Globus pallidus (tissue), 1 donor: ENCODE measurements at places on chromosomes 16 and 17.

DNA sequence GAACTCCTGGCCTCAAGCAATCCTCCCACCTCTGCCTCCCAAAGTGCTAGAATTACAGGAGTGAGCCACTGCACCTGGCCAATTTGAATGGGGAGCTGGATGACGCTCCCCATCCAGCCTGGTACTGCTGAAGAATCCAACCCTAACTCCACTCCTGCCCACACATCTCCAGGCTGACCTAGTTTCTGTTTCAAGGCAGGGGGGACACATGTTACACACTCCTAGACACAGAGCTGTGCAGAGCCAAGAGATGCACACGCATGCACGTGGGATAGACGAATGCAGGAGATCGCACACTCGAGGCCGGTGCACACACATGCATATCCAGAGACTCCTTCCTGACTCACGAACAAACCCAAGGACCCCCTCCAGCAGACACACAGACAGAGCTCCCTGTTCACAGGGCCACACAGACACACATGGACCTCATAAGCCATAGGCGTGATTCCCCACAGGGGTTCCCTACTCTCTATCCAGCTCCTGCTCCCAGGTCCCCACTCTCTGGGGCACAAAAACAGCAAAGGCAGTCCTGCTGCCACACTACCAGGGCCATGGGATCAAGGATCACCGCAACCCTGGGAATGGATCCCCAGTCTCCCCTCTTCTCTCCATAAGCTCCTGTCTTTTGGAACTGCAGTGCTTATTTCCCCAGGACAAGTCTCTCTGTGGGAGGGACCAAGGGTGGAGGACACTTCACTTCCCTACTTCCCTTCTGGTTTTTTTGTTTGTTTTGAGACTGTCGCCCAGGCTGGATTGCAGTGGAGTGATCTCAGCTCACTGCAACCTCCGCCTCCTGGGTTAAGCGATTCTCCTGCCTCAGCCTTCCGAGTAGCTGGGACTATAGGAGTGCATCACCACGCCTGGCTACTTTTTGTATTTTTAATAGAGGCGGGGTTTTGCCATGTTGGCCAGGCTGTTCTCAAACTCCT is 14.4 kb downstream of the EPOP start:
- no peak for DNase-seq

GRCh38 chr16:24980077-24980793 is 34.9 kb downstream of the ARHGAP17 start:
- no peak for DNase-seq

DNA sequence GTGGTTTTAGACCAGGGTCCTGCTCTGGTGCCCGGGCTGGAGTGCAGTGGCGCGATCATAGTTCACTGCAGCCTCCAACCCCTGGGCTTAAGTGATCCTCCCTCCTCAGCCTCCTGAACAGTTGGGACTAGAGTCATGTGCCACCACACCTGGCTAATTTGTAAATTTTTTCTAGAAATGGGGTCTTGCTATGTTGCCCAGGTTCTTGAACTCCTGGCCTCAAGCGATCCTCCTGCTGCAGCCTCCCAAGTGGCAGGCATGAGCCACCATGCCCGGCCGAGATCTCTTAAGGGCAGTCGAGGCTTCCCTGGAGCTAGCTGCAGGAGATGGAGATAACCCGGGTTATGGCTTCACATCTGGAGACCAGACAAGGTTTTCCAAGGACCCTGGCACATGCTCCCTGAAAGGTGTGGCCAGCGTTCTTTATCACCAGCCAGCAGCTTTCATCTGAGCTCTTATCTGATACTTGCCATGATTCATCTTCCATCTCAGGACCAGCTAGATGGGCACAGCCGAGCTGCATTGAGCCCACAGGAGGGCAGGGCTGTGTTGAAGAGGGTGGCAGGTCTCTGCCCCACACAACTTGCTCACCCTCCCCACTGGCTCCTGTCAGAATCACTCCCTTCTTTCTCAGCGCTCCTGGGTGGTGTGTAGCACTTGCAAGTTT is 28.6 kb downstream of the SCNN1B start:
- no peak for DNase-seq

- DNase-seq, result no peak
These were observed 214.0 kb upstream of the MPHOSPH6 start for GRCh38 chr16:82384017-82384416.

- DNase-seq, result no peak
These were observed 3.4 kb downstream of the SPNS1 start for GRCh38 chr16:28977703-28978662.

DNA sequence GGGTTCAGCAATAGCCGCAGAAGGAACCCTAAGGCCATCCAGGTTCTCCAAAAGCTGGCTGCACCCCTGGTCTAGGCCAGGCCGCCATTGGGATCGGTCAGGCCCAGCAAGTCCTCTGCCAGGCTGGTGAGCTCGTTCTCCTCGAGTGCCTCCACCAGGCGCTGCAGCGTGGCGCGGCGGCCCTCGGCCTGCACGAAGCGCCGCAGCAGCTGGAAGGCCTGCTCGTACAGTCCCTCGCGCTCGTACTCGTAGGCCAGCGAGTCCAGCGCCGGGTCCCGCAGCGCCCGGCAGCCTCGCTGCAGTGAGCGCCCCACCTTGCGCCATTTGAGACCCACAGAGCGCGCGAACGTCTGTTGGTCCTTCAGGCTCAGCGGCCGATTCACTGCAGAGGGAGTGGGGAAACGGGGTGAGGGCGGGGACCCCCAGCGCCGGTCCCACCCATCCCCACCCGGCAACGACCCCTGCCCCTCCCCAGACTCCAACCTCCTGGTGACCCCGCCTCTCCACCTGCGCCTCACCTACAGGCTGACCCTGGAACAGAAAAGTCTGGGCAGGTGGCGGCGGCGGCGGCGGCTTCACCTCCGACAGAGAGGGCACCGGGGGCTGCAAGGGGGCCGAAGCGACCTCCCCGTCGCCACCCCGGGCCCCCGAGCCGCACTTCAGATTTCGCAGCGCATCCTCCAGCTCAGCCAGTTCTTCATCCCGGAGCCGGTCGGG is 3.9 kb upstream of the B3GNT9 start:
- no peak for DNase-seq

- no peak for DNase-seq
These were observed 61.0 kb upstream of the DNAJA2 start for GRCh38 chr16:47034455-47034854.

- DNase-seq, result no peak
These were observed 958.1 kb downstream of the KCNJ2 start for GRCh38 chr17:71127416-71127815.

DNA sequence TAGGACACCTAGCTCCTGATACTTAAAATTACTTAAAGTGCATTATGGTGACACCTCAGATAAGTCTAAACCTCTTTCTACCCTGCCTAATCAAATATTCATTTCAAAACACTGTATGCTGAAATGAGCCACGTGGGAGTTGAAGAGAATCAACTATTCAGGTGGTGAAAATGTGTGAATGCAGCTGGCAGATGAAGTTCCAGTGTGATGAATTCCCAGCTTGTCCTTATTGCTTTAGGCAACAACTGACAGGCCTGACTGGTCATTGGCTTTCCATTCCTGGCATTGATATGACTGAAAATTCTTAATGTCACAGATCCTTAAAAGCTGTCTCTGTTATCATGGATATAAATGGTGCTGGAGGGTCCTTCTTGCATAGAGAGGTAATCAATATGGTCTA is 301.9 kb upstream of the TBX2 start:
- no peak for DNase-seq

GRCh38 chr17:39098588-39098987 is 52.8 kb downstream of the PLXDC1 start:
- no peak for DNase-seq

DNA sequence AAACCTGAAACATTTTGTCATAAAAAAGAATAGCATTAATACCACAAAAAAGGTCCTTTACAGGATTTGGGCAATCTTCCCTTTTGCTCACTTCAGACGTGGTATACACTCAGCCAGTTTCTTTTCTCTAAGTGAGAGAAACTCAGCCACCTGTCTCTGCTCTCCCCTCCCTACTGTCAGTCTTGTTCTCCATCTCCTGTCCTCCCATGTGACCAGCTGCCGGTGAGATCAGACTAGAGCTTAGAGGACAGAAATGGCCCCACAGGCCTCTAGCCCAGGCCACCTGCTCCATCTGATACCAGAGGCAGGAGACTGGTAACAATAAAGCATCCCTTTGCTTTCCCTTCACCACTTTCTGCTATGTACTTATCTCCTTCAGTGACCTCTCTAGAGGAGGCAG is 34.9 kb downstream of the CMC2 start:
- DNase-seq, result no peak

GRCh38 chr17:42879596-42879985 is 21.0 kb upstream of the G6PC1 start:
- no peak for DNase-seq

DNA sequence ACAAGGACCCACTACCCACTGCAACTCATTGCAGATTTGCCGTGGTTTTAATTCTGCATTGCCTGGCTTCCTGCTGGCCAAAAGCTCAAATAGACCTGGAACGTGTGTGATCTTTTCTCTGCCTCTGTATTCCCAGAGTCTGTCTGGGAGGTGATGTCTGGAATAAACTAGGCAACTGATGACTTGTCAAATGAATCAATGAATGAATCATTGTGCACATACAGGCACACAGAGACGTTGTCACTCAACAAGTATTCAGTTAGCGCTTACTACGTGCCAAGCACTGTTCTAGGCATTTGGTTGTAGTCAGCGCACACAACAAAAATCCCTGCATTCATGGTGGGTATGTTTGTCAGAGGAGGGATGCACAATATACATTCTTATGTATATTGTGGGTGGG is 8.9 kb downstream of the TMEM132E start:
- no peak for DNase-seq

DNA sequence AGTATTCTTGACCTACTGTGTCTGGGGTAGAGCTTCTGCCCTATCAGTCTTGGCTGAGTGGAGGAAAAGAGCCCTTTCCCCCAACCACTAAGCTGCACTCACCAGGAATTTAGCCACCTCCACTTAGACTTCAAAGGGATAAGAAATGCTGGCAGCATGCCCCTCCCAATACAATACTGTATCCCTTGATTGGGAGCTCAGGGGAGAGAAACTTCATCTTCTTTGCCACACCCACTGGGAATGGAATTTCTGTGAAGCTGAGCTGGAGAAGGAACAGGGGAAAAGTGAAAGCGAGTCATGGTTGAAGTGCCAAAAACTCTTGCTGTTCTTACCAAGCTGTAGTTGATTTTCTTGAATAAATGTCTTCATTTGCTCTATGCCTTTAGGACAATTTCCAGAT is 68.8 kb downstream of the CEP112 start:
- no peak for DNase-seq

- DNase-seq, result no peak
These were observed 3.3 kb upstream of the AXIN2 start for GRCh38 chr17:65564793-65565192.

GRCh38 chr16:75309156-75309555 is 57.7 kb upstream of the BCAR1 start:
- DNase-seq, result no peak

DNA sequence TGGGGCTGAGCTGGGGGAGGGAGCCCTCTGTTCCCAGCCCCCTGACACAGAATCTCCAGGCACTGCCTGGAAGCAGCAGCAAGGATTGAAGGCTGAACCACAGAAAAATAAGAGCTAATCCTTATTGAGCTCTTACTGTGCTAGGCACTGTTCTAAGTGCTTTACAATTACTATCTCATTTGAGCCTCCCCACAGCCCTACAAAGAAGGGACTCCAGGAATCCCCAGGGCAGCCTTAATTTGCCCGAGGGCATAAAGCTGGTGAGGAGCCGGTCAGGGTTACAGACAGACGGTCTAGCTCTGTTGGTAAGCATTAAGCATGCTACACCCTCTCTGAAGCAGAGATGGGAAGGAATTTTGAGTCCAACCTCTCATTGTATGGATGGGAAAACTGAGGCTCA is 7.0 kb downstream of the SAMD14 start:
- DNase-seq, result no peak

DNA sequence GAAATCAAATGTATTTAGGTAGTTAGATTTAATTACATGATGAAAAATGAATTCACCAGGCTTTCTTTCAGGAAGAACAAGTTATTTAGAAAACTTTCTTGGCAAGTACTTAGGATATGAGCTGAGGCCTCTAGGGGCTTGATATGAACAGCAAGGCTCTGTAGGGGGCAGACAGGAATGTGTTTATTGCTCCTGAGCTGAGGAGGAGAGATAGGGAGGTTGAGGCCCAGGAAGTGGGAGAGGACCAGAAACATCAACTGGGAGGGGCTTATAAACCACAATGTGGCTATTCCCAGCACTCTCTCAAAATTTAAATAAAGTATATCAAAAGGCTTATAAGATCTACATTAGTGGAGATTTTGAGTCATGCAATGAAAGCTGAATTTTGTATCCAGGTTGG is 154.0 kb upstream of the MAF start:
- no peak for DNase-seq

DNA sequence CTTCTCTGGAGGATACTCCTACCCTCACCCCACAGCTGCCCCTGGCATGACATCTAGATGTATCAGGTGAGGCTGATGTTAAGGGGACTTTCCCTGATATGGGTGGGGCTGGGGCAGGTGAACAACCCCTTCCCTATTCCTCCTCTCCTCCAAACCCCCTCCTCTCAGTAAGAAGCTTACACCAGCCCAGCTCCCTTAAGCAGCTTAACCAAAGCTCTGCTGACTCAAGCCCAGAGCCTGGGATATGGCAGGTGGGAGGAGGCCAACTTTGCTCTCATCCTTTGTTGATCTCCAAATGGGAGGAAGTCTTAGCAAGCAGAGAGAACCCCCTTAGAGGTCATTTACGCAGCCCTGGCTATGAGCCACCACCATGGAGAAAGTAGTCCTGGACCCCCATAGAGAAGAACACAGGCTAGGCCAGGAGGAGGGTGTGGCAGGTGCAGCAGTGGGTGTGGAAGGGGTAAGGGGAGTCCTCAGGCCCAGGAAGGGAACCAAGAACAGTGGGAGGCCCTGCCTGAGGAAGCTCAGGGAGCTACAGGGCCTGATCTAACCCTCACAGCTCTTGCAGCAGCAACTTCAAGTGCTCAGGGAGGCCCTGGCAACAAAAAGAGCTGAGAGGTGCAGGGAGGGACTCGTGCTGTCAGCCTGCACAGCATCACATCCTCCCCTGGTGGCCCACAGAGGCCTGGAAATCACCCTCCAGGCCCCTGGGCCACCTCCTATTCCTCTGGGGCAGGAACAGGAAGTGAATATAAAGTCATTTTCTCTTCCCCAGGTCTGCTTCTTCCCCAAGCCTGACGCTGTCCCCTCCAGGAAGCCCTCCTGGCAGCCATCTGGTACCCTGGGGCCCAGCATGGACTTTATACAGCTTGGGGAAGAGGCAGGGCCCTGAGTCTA is 2.9 kb downstream of the UNC119 start:
- no peak for DNase-seq

- DNase-seq, result no peak
These were observed 29.0 kb downstream of the MRC2 start for GRCh38 chr17:62656446-62656845.

DNA sequence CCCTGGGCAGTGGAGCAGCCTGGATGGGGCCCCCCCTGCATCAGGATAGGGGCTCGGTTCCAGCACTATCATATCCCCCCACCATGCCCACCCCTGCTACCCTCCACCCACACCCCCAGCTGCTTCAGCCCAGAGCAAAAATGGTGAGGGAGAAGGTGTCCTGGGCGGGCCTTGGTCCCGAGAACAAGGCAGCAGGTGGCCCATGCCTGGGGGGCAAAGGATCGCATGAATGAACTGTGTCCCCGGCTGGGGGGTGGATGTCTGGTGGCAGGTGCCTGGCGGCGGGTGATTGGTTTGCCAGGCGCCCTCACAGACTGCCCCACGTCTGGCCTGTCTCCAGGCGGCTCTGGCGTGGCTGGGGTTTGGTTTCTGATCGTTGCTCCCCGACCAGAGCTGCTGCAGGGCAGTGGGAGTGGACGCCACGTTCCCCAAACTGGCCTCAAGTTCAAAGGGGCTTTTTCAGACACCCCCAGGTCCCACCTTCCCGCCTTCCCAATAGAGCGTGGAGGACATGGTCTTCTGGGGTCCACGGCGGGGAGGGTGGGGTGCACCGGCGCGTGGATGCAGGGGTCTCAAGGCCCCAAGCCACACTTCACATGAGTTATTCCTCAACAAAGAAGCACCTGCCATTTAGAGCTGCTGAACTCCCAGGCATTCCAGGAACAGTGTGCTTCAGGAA is 12.6 kb downstream of the UTS2R start:
- DNase-seq, result no peak
